Omental fat pad (tissue), 4 donors: ENCODE measurements at places on chromosomes 4 and X.

DNA sequence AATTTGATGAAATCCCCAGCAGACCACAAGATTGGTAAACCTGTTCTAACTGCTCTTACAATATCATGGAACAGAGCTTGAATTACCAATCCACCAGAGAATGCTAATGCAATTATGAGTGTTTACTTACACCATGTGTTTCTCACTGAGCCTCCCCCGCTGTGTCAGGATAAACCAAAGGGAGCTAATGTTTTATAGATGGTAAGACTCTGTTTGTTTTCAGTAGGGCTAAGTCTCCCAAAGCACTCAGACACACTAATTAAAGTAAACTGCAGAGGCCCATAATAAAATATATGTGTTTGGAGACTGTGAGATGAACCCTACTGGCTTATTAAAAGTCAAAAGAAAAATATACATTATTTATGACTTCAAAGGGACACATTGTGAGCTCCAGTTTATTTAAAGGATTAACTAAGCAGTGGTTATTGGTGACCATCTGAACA lies 261.7 kb upstream of the FAM241A start:
- no peak for DNase-seq

DNA sequence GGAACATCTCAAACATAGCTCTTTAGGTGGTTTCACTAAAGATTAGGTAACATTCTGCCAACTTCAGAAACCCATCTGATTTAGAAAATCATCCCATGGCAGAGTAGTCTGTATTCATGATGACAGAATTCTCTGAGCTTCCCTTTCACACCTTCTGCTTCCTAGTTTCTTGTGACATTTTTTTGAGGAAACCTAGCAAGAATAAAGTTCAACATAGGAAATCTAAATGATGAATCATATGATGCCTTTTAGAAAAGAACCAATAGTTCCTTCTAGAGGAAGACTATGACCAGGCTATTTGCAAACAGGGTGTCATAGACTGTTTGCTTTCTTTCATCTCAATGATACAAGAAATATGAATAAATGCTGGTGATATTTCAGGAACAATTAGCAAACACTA lies 49.8 kb upstream of the CAMK2D start:
- no peak for DNase-seq

- no peak for DNase-seq
These were observed 110.4 kb upstream of the TBC1D9 start for GRCh38 chr4:140866492-140867005.

DNA sequence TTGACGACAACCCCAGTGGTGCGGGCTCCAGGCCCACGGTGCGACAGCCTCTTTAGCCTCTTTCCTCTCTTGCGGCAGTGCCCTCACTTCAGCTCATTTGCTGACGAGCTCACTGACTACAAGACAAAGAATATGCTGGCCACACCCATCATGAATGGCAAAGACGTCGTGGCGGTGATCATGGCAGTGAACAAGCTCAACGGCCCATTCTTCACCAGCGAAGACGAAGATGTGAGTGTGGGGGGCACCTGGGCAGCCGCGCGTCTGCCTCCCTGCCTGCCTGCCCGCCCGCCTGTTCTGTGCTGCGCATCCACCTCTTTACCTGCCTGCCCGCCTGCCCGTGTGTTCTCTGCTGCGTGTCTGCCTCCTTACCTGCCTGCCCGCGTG lies 9.2 kb downstream of the PDE6B start:
- DNase-seq = no peak

- DNase-seq = no peak
These were observed 37.6 kb downstream of the MAGEB5 start for GRCh38 chrX:26253526-26253925.

GRCh38 chr4:26879805-26880204 lies 19.2 kb downstream of the STIM2 start:
- no peak for DNase-seq

GRCh38 chrX:105458846-105459245 lies 238.4 kb upstream of the TEX13A start:
- DNase-seq = no peak

DNA sequence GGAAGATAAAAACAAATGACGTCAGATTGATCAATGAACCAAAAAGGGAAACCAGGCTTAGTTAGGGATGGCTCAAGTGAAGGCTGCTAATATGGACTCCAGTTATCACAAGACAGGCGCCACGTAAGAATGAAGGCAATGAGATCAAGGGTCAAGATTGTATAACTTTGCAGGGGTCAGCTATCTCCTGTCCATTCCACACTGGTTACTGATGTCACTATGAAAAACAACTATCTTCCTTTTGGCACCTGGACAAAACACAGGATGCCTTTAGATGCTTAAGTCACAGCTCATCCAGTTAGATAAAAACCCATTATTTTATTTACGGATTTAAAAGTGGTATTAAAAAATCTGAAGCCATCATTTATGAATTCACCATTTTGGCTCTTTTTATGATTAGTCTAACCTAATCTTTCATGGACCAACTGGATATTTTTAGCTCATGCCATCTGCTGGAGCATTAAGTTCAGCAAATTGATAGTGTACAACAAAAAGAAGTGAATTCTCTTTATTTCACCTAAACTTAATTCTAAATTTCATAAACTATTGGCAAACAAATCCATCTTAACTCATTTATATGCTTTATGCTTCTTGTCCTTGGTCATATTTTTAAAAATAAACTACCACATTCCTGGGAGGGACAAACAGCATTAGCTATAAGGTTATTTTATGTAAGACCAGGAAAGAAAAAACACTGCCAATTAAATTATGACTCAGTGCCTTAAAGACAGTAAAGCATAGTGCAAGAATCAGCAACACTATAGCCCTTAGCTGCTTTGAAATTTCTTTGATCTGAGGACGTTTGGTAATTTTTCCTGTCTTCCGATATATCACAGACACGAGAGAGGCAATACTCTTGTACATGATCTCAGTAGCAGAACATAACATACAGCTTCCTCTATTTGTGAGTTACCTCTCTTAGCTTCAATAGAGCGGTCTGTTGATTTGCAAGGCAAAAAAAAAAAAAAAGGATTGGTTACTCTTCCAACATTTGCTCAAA lies 27.0 kb downstream of the DHX15 start:
- DNase-seq = no peak

GRCh38 chrX:55787063-55787462 lies 69.5 kb downstream of the RRAGB start:
- no peak for DNase-seq

GRCh38 chrX:133302775-133303445 lies 84.8 kb upstream of the TFDP3 start:
- no peak for DNase-seq

GRCh38 chr4:154234576-154234975 lies 257.0 kb downstream of the DCHS2 start:
- DNase-seq = no peak

DNA sequence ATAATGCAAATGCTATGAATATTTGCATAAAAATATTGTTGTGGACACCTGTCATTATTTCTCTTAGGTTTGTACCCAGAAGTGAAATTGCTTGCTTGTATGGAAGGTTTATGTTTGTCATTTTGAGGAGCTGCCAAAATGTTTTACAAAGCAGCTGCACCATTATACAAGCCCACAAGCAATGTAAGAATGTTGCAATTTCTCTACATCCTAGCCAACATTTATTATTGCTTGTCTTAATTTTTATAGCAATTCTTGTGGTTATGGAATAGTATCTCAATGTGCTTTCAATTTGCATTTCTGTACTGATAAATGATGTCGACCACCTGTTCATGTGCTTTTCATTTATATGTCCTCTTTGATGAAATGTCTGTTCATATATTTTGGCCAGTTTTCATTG lies 18.7 kb upstream of the RBMX start:
- DNase-seq = no peak

- no peak for DNase-seq
These were observed 599 bp upstream of the IL2RG start for GRCh38 chrX:71111921-71112431.

GRCh38 chr4:156950948-156951347 lies 20.7 kb downstream of the PDGFC start:
- no peak for DNase-seq

- DNase-seq = peak; percentile 95
These were observed at the start of gene EXOSC9 for GRCh38 chr4:121800961-121801714. TSS of gene EXOSC9 (plus strand) at chr4:121801323. CDS start at chr4:121801425, 102 bp downstream.

GRCh38 chr4:80153874-80154544 lies 43.3 kb upstream of the PRDM8 start:
- DNase-seq = no peak

DNA sequence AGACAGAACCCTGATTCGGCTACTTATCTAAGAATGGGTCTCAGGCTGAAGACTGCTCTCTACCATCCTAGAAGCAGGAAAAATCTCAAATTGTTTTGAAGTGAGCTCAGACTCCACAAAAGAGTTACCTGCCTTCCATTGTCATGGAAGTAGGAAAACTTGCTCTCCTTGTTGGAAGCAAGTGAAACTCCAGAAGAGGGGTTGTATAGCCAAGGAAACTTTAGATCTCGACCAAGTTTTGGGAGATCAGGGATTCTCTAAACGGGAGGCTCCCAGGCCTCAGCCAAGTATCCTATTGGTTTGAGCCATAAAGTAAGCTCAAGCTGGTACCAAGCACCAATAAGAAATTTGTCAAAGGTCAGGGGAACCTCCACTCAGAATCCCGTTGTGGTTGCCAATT lies 9.2 kb upstream of the FHDC1 start:
- DNase-seq = no peak

DNA sequence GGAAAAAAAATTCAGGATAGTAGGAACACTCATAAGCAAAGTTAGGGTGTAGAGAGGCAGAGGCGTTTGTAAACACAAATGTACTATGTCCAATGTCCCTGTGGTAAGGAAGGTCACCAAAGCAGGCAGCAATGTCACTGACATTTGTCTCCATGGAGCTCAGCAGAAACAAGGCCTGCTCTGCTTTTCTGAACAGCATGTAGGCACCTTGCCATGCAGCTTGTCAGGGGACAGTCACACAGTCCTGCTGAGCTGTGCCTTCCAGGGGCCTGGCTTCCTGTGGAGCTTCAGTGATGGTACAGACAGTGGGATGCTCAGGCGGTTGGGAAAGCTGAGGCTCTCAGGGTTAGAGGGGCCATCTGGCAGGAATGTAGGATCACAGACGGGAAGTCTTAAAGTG lies 74.5 kb upstream of the HS3ST1 start:
- no peak for DNase-seq

- DNase-seq = no peak
These were observed 55.7 kb upstream of the NUDT6 start for GRCh38 chr4:122978109-122978508.

GRCh38 chr4:48862038-48862437 lies 31.1 kb downstream of the OCIAD1 start:
- DNase-seq = no peak

GRCh38 chr4:67371615-67372014 lies 173.7 kb downstream of the CENPC start:
- DNase-seq = no peak

GRCh38 chr4:153142700-153143438 lies 61.4 kb upstream of the TRIM2 start:
- peak; percentile 37 for DNase-seq

GRCh38 chr4:4490041-4490440 lies 51.8 kb downstream of the STX18 start:
- DNase-seq = no peak

DNA sequence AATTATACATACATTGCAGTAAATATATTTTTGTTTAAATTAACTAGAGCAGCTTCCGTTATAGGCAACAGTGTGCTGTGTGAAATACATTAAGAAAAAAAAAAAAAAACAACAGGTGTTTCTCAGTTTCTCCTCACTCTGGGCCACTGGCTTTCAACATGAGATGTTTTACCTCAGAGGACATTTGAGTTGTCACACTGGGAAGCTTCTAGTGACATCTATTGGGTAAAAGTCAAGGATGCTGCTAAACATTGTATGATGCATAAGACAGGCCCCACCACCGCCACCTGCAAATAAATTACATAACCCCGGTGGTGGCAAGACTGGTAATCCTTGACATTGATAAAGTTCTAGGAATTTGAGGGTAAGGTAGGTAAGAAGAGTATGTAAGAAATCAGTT lies 1512.2 kb downstream of the C4orf33 start:
- no peak for DNase-seq

DNA sequence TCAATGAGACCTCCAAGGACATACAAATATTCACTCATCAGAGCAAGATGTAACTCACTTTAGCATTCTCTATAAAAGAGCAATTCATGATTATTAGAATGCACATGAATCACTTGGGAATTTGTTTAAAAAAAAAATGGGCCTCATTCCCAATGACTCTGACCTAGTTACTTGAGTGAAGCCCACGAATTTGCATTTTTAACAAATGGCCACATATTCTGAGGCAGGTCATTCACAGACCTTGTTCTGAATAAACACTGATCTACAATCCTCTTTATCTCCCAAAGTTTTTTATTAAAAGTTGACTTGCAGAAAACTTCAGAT lies 255.1 kb upstream of the VEGFC start:
- DNase-seq = no peak

- no peak for DNase-seq
These were observed 410.6 kb downstream of the IL1RAPL1 start for GRCh38 chrX:28997706-28998463.

GRCh38 chrX:115459883-115460880 lies 100.8 kb upstream of the PLS3 start:
- DNase-seq = no peak

DNA sequence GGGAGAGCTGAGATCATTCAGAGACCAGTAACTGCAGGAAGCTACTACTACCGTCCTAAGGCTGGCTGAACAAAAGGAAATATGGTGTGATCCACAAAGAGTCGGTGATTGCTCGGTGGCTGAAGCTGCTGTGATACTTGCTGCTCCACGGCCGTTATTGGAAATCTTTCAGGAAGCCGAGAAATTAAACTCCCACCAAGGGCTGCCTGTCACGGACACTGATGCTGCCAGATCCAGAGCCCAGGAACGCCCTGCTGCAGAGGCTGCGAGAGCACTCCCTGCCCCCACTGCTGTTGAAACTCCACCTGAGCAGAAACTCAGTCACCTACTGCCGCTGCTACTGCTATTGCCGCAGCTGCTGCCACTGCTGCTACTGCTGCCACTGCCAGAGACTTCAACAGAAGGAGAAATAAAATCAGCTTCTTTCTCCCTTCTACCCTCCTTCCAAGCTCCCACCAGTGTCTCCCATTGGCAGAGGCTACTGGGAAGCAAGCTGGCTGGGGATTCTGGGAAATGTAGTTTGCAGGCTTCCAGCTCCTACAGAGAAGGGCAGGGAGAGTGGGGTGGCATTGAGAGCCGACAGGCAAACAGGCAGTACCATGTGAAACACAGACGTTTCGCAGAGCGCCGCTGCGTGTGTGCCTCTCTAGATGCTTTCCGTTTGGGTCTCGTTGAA lies 126.0 kb upstream of the ENPP6 start:
- DNase-seq = no peak
